ENCODE measurements at places on chromosomes 4 and X.

DNA sequence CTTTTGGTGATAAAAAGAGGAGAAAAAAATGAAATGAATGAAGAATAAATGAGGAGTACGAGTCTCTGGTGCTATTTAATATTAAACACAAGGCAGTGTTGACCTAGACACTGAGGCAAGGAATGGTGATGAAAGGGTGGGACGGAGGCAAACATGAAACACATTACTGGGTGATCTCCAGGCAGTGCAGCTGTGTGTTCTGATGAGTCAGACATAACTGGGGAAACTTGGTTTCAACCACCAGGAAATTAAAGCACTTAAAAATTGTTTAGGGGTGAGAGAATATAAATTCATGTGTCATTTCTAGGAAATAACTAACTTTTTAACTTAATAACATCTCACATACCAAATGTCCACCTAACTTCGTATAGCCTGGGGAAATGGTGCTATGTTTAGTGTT, 19.7 kb upstream of the CXCL6 start:
- DNase-seq, result no peak

DNA sequence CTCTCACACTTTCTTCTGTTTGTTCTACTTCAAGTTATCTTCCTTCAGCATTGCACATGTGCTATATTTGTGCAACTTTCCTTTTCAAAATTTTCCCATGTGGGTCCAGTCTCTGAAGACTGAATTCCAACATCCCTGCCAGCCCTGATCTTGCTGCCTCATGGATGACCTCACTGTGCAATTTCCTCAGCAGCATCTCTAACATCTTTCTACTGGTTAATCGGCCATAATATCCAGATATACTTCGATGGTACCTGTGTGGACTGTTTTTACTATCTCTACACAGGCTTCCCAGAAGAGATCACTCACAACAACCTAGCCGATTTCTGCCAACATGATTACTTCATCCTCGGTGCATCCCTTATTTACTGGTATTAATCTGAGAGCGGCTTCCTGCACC, 41.5 kb downstream of the GPM6A start:
- DNase-seq, result no peak

DNA sequence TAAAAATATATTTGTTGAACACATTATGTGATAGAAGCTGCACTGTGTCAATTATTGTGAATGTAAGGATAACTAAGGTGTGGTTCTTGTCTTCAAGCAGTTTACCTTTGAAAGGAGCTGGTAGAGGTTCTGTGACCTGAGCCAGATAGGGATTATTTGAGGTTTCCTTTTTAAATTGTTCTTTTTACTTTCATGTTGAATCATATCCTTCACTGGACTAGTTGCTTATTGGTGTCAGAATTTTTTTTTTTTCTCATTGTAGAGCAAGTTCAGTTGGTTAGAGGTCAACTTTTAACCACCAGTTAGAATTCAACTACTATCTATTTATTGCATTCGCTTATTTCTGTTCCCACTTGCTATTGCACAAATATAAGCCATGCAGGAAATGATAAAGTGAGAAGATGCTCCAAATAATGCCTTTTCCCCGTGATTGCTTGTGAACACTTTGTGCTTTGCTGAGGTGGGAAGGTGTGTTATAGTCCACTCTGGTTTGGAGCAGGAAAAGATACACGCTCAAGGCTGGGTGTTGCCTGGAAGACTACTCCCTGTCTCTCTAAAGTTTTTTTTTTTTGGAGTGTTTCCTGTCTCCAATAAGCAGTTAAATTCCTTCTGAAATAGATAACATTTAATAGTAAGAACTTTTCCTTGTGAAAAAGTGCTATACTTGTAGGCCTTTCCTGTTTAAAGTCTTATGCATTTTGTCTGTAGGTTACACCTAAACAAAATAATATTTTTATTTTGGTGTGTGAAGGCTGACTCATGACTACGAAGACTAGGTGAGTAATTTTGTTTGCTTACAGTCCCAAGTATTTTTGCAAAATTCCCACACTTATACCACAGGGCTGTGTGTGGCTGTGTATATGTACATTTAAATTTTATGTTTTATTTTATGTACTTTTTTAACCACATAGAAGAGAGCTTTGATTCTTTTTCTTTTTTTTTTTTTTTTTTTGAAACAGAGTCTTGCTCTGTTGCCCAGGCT, 83.8 kb upstream of the LCORL start:
- DNase-seq, result no peak

- DNase-seq, result no peak
These were observed 23.7 kb downstream of the MAGEB1 start for GRCh38 chrX:30270639-30271038.

DNA sequence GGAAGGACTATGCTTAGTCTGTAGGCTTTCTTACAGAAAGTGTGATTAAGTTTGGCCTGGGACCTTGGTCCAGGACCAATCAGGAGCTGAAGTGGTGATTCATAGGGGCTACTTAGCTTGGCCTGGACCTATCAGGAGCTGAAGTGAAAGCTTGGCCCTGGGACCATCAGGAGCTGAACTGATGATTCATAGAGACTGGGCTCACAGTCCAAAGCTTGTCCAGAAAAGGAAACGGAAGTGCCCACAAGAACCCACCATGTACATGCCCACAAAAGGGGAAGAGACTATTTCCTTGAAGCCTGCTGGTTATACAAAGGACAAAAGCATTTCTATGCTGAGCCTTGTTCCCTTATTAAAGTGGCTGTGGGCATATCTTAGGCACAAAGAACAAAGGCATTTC, 12.6 kb downstream of the TENT5D start:
- no peak for DNase-seq

DNA sequence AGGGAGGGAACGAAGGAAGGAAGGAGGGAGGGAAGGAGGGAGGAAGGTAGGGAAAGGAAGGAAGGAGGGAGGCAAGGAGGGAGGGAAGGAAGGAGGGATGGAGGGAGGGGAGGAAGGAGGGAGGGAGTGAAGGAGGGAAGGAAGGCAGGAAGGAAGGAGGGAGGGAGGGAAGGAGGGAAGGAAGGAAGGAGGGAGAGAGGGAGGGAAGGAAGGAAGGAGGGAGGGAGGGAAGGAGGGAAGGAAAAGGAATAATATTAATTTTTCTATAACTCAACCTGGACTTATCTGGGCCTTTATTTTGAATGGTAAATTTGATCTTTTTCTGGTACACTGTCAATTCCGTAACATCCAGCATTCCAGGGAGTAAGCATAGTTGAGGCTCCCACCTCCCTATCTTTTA, 244.2 kb downstream of the SPRY1 start:
- DNase-seq, result no peak

- no peak for DNase-seq
These were observed 60.7 kb downstream of the HPGD start for GRCh38 chr4:174461466-174462106.

DNA sequence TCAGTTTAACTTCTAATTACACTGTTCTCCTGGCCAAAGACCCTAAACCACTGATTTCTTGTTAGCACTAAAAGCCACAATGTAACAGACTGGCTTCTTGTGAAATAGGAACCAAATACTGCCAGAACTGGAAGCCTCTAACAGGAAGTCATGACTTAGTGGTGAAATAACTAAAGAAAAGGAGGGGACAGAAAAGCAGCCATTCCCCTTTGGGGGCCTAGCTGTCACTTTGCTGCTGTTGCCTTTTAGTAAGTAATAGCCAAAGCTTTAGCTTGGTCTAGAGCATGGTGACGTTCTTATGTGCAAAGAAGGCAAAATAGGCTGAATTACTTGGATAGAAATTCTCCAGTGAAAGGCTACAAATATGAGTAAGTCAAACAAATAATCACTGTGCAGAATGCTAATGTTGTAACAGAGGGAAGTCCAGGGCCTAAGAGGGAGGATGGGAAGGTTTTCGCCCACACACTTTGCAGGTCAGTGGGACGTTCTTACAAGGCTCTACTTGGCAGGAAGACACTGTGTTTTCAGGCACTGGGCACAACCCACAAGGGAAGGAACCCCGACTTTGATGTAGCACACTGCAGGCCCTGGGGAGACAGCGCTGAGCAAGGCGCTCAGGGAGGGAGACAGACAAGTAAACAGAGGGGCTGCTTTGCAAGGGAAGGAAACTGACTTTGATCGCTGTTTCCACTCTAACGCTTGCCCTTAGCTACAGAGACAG, 16.7 kb downstream of the GAB3 start:
- no peak for DNase-seq

DNA sequence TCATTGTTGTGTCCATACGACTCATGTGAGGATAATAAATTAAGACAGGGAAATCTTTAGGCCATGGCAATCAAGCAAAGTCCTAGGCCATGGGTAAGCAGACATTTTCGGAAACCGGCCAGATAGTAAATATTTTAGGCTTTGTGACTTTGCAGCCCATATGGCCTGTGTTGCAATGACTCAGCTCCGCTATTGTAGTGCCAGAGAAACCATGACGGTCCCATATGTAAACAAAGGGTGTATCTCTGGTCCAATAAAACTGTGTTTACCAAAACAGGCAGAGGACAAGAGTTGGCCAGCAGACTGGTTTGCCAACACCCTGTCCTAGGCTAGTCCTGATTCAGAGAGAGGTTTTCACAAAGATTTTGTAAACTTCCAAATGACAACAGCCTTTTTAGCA, 5.0 kb downstream of the FAM114A1 start:
- DNase-seq, result no peak

DNA sequence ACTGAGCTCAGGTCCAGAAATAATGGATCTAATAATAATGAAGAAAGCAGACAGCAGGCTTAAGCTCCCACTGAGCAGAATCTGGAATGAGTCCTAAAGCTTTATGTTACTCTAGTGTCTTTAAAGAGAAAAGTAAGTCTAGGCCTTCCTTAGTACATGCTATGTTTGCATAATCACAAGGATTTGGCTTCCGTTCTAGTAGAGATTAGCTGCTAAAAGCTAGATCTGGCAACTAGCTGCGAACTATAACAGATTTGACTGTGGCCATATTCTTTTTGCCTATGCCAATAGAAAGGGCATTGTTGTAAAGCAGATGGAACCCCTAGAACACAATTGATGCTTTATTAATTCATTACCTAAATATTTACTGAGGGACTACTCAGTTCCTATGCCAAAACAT, 19.0 kb downstream of the COX7B2 start:
- DNase-seq, result no peak

- DNase-seq, result no peak
These were observed 134.6 kb downstream of the KDM6A start for GRCh38 chrX:45007598-45007997.

DNA sequence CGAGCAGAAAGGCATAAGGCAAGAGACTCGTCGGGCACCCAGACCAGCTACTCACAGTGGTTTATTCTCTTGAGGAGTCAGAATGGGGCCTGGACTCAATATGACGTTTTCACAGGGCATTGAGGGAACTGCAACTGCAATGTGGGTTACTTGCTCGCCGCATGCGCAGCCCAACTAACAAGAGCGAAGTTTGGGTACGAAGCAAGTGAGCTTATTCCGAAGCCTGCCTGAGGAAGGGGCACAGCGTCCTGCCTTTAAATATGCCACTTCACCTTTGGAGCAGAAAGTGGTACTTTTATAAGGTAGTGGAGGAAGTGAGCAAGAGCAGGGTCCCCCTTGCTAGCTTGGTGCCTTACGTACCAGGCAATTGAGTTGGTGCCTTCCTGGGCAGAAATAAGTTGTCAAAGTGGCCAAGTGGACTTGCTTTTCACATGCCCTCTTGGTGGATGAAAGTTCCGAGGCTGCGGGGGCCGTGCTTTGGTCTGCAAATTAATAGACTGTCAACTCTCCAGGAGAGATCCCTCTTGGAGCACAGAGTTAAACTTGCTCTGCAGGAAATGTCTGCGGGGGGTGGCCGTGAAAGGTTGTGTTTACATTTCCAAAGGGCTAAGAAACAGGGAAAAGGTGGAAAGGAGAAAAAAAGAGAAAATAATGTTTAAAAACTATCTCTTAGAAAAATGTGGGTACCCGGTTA, 480.4 kb downstream of the TRIML1 start:
- no peak for DNase-seq

DNA sequence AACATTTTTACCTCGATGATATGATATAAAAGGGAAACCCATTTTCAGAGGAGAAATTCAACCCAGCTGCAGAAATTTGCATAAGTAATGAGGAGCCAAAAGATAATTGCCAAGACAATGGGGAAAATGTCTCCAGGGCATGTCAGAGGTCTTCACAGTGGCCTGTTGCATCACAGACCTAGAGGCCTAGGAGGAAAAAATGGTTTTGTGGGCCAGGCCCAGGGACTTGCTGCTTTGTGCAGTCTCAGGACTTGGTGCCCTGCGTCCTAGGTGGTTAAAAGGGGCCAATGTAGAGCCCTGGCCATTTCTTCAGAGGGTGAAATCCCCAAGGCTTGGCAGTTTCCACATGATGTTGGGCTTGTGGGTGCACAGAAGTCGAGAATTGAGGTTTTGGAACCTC, 106.9 kb downstream of the CPXCR1 start:
- no peak for DNase-seq
